KBM-7 (cell line): ENCODE measurements at places on chromosomes 7 and 10.

DNA sequence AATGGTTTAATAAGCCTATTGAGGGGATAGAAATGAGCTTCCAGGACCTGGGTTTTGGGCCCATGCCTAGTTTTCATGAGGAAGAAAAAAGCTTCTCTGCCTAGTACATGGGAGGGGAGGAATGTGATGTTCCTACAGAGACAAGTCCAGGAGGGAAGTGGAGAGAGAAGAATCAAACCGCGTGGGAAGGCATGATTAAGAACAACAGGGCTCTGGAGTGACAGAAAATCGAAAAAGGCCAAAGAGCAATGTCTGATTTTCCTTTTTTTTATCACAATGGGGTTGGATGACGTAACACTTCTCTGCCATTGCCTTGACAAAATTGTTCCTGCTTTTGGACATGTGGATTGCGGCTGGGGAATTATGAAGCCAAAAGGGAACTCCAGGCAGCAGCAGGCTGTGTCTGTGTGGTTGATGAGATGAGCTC is 258.6 kb downstream of the CXCL12 start:
- no peak for DNase-seq

GRCh38 chr10:13614530-13615332 is 28.0 kb downstream of the PRPF18 start:
- no peak for DNase-seq

DNA sequence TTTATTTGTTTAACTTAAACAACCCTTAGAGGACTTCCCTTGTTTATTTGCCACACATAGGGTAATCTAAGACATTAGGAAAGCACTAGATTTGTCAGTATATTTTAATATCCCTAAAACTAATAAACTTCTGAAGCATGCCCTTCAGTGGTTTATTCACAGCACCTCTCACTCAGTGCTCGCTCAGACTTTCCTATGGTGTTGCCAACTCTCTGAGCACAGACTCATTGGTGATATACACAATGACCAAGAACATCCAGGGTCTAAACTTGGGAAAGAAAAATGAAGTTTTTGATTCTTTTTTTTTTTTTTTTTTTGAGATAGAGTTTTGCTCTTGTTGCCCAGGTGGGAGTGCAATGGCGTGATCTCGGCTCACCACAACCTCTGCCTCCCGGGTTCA is 82.2 kb downstream of the RAB11FIP2 start:
- DNase-seq, result no peak

DNA sequence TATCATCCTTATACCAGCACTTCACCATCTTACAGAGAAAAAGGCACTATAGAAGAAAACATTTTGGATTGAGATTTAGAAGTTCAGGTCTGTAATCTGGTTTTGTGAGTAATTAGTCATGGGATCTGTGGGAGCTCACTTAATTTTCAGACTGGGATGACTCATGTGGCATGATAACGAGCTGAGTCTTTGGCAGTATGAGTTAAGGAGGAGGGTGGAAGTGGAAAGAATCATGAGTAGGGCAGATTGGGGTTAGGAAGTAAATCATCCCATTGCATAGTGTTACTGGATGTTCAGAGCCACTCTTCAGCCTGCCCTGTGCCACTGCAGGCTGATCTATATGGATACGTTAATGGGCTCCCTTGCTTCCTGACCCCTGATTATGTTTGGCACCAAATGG is 64.9 kb downstream of the ZNF92 start:
- no peak for DNase-seq

DNA sequence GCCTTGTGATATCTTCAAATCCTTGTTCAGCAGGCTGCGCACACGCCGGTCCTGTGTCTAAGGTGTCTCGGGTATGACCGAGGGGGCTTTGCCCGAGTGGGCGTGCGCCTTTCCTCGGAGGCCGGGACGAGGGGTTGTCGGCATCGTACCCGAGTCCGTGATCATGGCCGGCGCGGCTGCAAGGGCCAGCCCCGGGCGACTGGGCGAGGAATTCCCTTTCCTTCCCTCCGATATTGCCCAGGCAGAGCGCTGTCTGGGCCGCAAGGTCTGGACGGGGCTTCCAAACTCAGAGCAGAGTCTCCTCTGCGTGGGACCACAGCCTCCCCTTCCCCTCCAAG is 59.7 kb downstream of the ZNF467 start:
- no peak for DNase-seq

GRCh38 chr7:117386110-117386706 is 41.1 kb downstream of the ASZ1 start:
- no peak for DNase-seq
